ENCODE measurements at places on chromosomes 1 and 21.

DNA sequence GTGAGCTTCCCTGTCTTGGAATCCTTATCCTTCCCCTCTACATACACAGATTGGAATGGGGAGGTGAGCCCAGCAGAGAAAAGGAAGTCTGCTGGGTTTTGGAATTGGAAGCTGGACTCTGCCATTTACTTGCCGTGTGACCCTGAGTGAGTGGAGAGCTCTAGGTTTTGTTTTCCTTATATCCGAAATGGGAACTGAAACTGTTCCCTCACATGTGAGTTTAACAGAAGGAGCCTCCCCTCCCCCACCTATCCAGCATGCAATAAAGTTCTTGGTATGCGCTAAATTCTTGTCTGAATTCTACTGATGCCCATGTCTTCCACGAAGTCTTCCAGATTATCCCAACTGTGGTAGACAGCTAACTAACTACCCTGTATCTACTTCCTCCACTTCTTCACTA, 58.7 kb downstream of the NENF start:
- DNase-seq = no peak

GRCh38 chr1:169765580-169766331, 29.0 kb downstream of the METTL18 start:
- no peak for DNase-seq

DNA sequence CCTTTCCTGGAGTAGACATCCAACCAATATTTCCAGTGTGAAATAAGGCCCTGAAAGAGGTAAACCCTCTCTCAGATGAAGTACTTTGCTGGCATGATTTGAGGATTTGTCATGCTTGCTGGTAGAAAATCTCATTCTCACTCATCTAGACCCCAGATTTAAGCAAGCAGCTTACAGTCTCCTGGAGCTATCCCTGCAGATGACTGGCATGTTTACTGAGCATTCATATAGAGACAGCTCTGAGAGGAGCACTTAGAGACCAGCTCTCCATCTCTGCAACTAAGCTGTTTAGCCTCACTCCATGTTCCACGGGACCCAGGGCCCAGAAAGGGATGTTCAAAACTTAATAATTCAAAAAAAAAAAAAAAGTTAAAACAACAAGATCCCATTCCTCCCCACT, 34.2 kb downstream of the GPR161 start:
- no peak for DNase-seq

DNA sequence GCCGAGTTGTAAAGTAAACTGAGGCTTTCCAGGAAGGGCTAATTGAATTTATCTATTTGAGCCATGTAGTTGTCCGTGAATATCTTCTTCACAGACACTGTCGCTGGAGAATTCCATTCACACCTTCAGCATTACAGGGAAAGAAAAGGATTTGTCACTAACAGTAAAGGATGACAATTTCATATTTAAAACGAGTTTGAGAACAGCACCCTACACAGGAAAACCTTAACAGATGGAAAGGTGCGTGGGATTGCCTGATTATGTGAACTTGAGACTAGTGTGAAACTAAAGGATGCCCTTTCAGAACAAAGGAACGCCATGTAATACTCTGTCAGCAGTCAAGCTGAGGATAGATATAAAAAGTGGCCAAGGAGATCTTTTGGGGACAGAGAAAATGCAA, 492.5 kb upstream of the ADGRL2 start:
- no peak for DNase-seq

GRCh38 chr21:39453571-39454179, 1.9 kb downstream of the SH3BGR start:
- DNase-seq = no peak

DNA sequence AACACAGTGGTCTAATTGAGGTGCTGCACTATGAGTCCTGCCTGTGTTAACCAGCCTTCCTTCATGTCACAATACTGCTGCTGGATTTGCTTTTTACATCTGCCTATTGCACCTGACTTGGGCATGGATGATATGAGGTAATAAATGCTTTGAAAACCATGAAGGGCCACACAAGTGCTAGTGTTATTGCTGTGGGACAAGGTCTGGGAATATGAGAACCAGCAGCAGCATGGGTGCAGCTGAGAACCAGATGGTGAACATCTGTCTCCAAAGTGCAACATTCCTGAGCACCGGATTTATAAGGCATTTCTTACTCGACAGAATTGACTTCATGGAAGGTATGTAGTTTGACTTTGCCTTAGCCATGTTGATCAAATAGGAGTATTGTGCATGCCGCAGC, 16.6 kb downstream of the TRIM45 start:
- no peak for DNase-seq

DNA sequence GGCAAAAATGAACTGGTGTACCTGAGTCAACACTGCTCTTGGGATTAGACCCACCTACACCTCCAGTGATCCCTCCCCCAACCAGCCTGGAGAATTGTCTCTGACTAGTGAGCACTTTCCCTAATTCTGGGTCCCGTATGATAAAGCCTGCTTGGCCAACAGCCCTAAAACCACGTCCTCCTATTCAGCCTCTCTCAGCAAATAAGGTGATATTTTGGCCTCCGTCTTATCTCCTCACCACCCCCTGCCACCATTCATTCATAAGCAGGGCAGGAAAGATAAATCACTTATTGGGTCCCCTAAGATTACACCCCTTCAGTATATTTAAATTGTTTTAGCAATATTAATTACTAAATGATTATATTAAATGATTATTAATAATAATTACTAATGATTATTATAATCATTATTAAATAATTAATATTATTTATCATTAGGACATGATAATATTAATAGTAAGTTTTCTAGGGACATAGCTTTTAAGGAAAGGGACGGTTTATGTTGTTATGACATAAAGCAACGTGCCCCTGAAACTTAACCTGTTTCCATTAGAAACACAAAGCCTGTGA, 108.0 kb downstream of the DUSP10 start:
- no peak for DNase-seq

Data from GM12864 (cell line).